Epithelial cell of esophagus (primary cell): ENCODE measurements at places on chromosomes 1 and 21.

- DNase-seq, result peak; percentile 95
These were observed 24.0 kb downstream of the PGLYRP3 start for GRCh38 chr1:153288634-153289275.

- no peak for DNase-seq
These were observed 36.7 kb upstream of the EDN2 start for GRCh38 chr1:41520951-41521752.

- DNase-seq, result no peak
These were observed 122.0 kb downstream of the CDC7 start for GRCh38 chr1:91622616-91623015.

- DNase-seq, result no peak
These were observed 6.4 kb downstream of the ITGB2 start for GRCh38 chr21:44914176-44914874.

DNA sequence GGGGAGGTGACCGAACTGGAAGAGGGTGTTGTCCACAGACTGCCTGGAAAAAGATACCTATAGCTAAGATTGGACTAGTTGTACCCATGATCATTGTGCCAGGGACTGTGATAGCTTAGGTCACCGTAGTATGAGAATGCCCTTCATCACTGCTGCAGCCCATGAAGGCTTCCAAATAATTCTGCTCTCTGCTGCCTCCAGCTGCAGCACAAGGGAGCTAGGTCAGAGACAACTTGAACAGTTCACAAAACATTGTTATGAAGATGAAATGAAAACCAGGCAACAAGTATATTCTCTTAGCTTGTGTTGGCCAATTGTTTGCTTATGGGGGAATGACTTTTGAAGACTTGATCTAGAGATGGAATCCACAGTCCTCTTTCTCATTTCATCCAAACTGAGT lies 246.7 kb downstream of the MRPL39 start:
- DNase-seq, result no peak

- peak; percentile 30 for DNase-seq
These were observed 33.0 kb upstream of the ZBTB8B start for GRCh38 chr1:32431736-32432400.

- no peak for DNase-seq
These were observed 349.1 kb downstream of the DPYD start for GRCh38 chr1:97571760-97572159.
